ENCODE measurements at places on chromosomes 6 and 20. TPM values are rescaled to one million over a fixed set of nuclear protein-coding genes. Genes with fewer than 3 reads are reported as not detected.
A peak's percentile ranks its signal among the peaks of the same experiment; 100 is the strongest.

DNA sequence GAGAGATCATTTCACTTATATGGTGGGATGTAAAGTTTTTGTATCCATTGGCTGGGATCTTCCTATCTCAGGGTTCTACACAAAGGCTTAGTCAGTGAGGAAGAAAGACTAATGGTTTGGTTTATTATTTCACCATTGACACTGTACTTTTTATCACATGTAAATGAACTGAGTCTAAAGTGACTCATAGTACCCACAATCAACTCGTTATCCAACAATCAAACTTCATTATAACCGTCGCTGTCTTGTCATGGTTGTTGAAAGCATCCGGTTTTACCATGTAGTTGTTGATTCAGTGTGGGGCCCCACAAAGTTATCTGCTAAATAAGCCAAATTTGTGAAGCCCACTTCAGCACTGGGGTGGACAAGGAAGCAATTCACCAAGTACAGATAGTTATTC is 55.8 kb upstream of the MTRF1L start:
- no peak overlapping the region for H3K27ac ChIP-seq
- DNase-seq: no peak
- H3K4me1 ChIP-seq: no peaks in the 10 kb centered on the region
- no peaks in the 10 kb centered on the region for H3K27me3 ChIP-seq
- H3K4me3 ChIP-seq: no peak overlapping the region

VWA7 gene
- 10.1 TPM for polyA plus RNA-seq

GRCh38 chr6:150152891-150153876 is 10.3 kb downstream of the PPP1R14C start:
- H3K36me3 ChIP-seq: no peaks in the 10 kb centered on the region
- peaks cover 16% of the 10 kb centered on the region for H3K4me1 ChIP-seq
- peaks cover 12% of the 10 kb centered on the region for H3K27me3 ChIP-seq

DNA sequence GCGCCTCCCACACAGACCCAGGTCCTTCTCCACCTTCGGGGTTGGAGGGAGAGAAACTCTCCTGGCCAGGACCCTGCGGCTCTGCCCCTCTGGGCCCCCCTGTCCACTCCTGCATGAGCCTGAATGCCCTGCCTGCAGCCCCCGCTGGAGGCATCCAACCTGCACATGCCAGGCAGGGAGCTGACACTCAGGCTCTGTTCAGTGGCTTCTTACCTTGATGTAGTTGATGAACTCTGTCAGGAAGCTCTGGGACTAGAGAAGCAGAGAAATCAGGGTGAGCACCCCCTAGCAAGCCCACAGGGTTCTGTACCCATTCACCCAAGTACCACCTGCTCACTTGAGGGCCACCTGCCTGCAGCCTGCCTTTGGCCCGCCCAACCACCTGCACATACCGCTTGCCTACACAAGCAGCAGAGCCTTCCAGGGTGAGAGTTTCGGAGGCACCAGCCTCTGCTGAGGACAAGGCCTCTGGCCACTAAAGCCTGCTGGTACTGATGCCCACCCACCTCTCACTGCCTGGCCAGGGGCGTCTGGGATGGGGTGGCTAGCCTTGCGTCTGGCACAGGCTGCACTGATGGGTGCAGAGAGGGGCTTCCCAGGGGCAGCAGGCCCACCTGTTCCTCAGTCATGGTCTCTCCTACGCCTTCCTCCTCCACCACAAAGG is 9.7 kb downstream of the DDRGK1 start:
- H3K4me3 ChIP-seq: no peak overlapping the region
- no peaks in the 10 kb centered on the region for H3K4me1 ChIP-seq
- H3K27ac ChIP-seq: no peak overlapping the region
- no peaks in the 10 kb centered on the region for H3K27me3 ChIP-seq
- peaks cover 83% of the 10 kb centered on the region for H3K36me3 ChIP-seq
- DNase-seq: no peak

- H3K4me3 ChIP-seq: no peak overlapping the region
- peak overlapping the region; percentile 53 for H3K27ac ChIP-seq
- DNase-seq: no peak
- no peaks in the 10 kb centered on the region for H3K27me3 ChIP-seq
- peaks cover 34% of the 10 kb centered on the region for H3K36me3 ChIP-seq
- H3K4me1 ChIP-seq: peaks cover 19% of the 10 kb centered on the region
These were observed 5.7 kb downstream of the ACOT8 start for GRCh38 chr20:45851501-45851900.

SLC17A1 gene
- 0.09 TPM for polyA plus RNA-seq

GRCh38 chr6:3483675-3484074 is 26.8 kb upstream of the SLC22A23 start:
- DNase-seq: no peak
- no peak overlapping the region for H3K4me3 ChIP-seq
- no peaks in the 10 kb centered on the region for H3K4me1 ChIP-seq
- H3K27me3 ChIP-seq: peaks cover 6% of the 10 kb centered on the region
- H3K36me3 ChIP-seq: no peaks in the 10 kb centered on the region

All from large intestine (tissue), 12 donors.